ENCODE measurements at places on chromosomes 3 and 15.

DNA sequence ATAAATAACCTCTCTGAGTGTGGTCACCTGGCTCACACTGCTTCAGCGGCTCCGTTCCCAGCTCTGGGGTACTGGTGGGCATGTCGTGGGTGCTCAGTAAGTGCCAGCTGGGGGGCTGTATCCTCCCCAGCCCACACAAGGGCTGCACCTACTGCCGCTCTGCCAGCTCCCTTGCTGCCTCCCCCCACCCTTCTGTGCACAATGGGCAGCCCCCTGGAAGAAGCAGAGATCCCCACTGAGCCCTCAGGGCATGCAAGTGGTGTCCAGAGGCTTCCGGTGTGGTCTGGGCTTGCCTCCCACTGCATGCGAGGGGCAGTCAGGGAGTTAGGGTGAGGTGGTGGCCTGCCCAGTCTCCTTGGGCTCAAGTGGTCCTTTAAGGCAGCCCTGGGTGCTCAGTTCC, 58.3 kb upstream of the TRPM1 start:
- no peak for DNase-seq

GRCh38 chr3:13213911-13214846, 140.9 kb upstream of the IQSEC1 start:
- no peak for DNase-seq

DNA sequence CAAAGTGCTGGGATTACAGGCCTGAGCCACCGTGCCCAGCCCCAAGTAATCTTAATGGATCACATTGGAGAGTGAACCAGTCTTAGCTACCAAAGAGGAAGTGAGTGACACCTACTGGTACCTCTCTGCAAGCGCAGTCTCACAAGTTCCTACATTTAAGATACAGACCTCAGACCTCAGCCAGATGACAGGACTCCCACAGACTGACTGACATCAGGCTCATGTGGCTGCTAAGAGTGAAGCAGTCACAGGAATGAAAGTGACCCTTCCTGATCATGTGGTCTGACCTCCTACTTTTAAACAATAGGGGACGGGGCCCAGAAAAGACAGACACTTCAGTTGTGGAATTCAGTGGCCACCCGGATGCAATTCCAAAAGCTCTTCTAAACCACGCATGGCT, 36.3 kb upstream of the GNB5 start:
- peak; percentile 82 for DNase-seq

DNA sequence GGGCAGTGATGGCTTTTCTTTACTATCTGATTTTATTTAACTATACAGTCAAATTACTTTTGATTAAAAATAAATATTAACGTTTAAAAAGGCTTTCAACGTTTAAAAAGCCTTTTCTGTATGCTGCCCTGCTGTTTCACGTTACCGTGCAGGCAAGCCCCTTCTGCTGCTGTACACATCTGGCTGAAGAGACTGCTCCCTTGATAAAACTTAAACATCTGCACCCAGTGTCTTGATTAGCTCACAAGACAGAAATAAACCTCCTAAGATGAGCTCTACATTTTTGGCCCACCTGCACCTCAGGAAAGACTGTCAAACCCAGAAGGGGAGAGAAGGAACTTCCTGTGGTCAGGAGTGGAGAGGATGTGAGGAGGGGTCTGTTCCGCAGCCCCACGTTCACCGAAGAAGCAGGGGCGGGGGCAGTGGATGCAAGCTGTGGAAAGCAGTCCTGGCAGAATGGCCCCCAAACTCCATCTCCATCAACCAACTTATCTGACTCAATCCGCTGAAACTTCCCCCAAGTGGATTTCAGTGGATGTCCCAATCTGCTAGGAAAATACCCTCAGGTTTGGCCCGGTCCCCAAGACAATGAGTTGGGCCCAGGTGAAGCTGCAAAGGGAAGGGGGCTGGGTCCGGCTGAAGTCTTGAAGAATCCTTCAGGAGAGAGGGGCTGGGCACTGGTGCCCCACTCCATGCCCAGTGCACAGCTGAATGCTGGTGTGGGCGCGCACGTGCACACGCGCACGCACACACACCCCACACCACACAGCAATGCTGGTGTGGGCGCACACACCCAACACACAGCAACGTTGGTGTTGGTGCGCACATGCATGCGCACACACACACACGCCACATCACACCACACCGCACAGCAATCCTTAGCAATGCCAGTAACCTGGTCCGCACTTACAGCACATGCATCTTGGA, 88.6 kb downstream of the LRIG1 start:
- no peak for DNase-seq

DNA sequence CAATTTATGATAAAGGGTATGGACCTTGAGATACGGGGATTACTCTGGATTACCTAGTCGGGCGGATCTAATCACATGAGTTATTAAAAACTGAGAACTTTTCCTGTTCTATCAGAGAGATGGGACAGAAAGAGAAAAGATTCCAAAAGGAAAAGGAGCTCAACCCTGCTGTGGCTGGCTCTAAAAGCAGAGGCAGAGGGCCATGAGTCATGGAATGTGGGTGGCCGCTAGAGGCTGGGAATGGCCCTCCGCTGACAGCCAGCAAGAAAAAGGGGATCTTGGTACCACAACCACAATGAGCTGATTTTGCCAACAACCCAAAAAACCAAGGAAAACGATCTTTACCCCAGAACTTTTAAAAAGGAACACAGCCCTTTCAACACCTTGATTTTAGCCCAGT, 210.0 kb downstream of the MAGI1 start:
- no peak for DNase-seq

DNA sequence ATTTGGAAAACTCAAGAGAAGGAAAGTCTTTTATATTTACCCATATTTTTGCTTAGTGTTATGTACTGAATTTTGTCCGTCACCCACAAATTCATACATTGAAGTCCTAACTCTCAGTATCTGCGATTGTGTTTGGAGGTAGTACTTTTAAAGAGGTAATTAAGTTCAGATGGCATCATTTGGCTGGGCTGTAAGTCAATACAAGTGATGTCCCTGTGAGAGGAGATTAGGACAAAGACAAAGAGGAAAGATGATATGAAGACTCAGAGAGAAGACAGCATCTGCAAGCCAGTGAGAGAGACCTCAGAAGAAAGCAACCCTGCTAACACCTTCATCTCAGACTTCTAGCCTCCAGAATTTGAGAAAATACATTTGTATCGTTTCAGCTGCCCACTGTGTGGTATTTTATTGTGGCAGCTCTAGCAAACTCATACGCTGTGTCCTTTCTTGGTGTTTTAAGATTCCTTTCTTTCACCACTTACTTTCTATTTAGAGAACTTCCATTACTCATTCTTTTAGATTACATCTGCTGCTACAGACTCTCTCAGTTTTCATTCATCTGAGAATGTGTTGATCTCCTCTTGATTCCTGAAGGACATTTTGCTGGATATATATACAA, 17.0 kb downstream of the LRCH3 start:
- DNase-seq = no peak
